B cell (primary cell): ENCODE measurements at places on chromosomes 3 and 15. TPM values are rescaled to one million over a fixed set of nuclear protein-coding genes. Genes with fewer than 3 reads are reported as not detected.
A peak's percentile ranks its signal among the peaks of the same experiment; 100 is the strongest.

DNA sequence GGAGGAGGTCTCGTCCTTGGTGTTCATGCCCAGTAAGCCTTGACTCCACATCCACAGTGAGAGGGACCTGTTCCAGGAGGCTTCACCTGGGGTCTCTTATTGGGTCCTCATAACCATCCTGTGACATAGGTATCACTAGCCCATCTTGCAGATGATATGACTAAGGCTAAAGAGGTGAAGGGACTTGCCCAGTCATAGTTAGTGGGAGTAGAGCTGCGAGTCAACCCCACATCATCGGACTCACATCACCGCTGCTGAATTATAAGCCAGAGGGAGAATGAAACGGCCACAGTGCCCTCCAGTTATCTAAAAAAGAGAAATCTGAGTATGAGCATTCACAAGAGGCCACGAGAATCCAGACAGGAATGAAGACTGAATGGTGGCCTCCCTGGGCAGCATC lies 66.0 kb downstream of the MESD start:
- no peak for DNase-seq

DNA sequence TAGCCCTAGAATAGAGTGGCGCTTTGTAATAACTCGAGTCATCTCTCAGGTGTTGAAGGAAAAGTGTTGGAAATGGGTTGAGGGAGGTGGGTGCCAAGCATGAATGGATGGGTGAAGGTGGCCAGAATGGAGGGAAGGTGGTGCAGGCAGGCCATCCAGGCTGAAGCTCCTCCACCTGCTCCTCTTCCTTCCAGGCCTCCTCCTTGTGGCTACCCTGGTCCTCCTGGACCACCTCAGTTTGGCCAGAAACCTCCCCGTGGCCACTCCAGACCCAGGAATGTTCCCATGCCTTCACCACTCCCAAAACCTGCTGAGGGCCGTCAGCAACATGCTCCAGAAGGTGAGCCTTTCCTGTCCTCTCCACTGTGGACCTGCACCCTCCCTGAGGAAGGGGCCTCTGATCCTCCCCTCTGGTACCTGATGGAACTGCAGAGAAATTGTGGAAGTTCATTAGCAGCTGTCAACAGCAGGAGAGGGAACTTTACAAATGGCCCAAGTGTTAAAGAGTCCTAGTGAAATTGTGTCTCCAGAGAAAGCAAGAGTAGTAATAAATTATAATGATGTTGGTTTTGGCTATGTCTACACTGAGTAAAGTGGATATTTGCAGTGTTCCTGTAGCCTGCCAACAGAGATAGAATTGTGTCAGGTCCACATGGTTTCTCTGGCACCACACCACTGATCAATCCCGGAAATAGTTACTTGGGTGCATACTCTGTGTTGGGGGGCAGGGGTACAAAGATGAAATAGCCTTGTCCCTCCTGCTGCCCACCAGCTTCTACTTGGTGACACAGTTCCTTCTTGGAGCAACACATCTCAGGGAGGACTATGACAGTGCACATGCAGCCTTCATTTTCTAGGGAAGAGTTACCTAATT lies 1.6 kb downstream of the IL12A start:
- no peak for DNase-seq

- DNase-seq, result no peak
These were observed 3.1 kb downstream of the CMC1 start for GRCh38 chr3:28244491-28244890.

DNA sequence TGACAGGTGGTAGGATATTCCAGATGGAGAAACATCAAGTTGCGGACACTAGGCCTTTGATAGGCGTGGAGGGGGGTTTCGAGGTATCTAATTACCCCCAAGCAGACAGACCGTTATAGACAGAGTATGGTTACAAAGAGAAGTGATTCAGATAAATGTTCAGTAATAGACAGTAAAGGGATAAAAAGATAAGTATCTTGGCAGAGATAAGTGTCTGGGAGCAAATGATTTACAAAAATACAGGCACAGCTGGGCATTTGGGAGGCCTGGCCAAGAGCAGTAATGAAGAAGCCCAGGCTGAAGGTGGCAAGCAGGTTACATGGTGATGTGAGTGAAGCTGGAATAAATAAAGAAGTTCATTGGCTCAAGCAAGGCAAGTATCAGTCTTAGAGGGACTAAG lies 659 bp upstream of the MYH15 start:
- DNase-seq, result no peak

- DNase-seq, result no peak
These were observed 398.7 kb downstream of the SHQ1 start for GRCh38 chr3:72449551-72449950.

- DNase-seq, result no peak
These were observed 454.1 kb upstream of the IL12A start for GRCh38 chr3:159534496-159534895.

DNA sequence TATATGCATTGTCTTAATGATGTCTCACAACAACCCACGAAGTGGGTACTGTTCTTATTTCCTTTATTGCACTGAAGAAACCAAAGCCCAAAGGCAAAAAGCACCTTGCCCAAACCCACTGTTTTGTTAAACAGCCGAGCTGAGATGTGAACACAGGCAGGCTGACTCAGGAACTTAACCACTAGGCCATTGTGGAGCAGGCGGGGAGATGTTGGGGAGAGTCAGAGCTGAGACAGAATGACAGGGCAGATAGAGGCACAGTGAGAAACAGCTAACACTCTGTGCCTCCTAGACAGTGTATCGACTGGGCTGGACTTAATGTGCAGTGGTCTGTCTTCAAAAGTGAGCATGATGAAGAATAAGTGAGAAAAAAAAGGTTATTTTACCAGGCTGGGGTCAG lies 56.5 kb downstream of the RPLP1 start:
- no peak for DNase-seq

DNA sequence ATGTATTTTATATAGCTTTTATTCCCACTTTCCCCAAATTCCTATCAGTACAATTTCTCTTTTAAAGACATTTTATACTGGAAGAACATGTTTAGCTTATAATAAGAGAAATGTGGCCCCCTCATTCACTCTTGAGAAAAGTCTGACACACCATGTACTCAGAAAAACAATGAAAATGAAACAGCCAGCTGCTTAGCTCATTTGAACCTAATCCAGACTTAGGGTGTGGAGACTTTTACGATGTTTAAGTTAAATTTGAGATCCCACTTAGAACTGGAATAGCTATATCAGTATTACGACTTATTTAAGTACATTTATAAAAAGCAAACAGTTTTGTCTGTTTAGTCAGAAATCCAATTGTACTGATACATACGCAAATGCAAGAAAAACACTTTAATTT lies 252.3 kb upstream of the ARRDC4 start:
- DNase-seq, result no peak

DNA sequence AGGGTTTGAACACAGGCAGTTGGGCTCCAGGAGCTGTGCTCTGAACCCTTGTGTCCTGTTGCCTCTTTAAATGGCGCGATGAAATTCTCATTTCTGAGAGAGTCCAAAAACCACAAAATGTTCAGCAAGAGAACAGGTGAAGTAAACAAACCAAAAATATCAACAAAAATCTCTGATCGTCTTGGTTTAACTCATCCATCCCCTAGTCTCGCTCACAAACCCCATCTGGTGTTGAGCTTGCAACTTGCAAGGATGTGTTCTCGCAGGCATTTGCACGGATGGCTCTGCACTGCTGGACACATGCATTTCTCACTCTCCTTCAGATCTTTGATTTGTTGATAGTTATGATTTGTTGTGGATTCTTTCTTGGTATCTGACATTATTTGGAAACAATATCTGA lies 31.1 kb downstream of the FAH start:
- no peak for DNase-seq

GRCh38 chr3:47227678-47228077 lies 54.9 kb downstream of the KIF9 start:
- DNase-seq, result peak; percentile 62

- no peak for DNase-seq
These were observed 29.5 kb downstream of the CLEC3B start for GRCh38 chr3:45055411-45056143.

DNA sequence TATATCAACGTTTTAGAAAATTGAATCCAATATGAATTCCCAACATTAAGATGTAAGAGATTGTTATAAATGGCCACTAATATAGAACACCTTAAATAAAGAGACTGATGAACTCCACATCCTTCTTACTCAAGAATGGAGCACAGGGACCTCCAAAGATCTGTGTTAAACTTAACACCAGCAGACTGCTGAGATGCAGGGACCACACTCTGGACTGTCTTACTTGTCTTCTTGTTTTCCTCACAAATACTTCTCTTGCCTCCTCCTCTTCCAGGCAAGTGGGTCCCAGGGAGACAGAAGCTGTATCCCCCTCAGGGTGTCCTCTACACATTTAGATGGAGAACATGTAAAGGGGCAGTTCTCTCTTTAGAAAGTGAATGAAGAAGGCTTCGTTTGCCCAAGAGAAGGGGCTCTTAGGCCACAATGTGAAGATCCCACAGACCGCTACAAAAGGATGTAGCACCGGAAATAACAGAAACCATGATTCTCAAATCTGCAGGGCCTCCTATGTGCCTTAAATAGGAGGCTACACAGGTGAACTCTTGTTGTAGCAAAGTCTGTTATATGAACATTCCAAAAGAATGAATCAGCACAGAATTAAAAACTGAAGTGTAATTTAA lies 52.2 kb downstream of the SATB1 start:
- DNase-seq, result no peak

DNA sequence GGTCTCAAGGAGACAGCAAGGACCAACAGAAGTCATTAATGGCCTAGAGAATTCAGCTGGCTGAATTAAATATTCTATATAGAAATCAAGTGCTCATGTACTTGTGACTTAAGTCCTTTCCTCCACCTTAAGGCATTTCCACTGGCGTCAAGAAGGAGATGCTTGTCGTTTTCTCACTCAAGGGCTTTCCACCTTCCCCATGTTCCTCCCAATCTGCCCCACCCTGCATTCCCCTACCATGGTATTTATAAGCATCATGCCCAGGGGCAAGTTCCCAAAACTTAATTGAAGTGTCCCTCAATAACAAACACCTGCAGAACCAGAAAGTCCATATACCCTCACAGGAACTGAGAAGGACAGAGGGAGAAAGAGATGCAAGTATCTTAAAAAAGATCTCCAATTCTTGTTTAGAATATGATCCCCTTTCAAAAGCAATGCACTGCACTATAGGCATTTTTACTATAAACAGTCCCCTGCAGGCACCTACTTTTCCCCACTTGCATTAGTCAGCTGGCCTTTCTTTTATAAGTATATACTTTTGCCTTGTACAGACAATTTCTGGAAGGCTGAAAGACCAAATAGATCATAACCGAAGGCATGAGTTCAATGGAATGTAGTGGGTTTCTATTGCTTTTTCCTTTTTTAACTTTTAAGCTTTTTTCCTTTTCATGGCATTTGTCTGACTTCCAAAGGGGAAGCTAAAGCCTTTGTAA lies 29.6 kb downstream of the TMEM39A start:
- DNase-seq, result no peak

GRCh38 chr15:32872621-32873283 lies 154.9 kb downstream of the GREM1 start:
- no peak for DNase-seq

DNA sequence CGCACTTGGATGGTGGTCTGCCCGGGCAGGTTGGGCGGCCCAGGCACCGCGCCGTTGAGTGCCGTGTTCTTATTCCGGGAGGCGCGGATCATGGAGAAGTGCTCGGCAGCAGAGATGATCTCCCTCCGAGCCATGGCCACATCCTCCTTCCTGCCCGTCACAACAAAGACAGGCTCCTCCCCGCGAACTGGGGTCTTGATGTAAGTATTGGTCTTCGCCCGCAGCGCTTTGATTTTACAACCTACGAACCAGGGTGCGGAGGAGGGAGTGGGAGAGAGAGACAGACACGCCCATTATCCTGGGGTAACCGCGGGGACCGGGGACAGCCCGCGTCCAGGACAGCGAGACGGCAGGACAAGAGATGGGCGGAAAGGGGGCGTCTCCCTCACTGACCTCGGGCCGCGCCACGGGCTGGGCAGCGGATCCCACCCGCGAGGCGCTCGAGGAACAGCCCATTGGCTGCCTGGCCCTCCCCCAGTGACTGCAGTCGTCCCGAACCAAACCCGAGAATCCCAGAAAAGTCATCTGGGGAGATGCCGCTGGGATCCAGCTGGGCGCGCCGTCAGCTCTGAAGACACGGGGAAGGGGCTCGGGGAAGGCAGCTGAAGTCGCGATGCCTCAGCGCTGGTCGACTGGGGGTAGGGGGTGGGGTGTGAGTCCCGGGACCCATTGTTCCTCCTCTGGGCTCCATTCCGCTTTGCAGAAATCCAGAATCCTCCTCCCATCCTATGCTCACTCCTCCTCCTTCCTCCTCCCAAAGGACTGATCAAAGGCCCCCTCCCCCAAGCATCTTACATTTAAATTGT lies 1.2 kb downstream of the MEX3B start:
- no peak for DNase-seq

DNA sequence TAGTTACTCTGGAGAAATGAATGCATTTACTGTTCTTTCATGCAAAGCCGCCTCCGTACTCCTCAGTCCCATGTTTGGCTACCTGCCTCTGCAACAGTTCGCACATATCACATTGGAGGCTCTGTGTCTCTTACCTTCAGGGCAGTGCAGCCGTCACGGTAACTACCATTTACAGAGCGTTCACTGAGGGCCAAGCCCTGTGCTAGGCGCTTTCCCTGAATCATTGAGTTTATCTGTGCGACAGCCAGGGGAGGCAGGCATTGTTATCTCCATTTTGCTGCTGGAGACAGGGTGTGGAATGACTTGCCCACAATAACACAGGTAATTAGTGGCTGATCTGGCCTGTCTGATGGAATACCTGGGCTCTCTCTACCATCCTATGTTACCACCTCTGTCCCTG lies 115.0 kb downstream of the THSD4 start:
- DNase-seq, result no peak

DNA sequence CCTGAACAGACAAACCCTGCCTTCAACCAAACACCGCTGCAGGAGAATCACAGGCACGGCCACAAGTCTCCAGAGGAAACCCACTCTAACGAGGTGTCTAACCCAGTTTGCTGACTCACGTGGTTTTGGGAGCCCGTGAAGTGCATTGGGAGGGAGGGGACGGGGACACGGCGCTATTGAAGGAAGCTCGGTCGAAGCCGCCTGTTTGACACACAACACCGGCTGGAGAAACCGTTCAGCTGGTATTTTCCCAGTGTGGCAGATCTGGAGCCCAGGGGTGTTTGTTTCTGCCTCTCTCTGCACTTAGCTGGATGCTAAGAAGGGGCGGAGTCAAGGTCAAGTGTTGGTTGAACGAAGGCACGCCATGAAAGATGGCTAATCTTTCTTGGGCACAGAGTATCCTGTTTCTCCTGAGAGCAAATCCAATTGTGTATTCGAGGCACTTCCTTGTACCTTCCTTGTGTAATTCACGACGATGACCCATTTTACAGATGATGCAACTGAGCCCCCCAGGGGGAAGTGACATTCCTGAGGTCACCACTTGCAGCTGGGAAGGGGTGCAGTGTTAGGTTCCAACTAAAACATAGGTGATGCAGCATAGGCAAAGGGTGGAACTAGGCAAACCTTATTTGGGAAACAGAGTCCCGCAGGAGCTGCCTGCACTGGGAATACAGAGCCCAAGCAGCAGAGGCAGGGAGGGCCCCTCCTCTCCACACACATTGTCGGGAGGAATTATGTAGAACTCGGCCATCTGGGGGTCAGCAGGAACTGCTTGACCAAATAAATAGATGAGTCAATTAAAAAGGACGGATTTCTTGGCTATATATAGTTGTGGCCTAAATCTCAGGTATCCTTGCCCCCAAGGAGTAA lies 22.5 kb downstream of the SLC6A6 start:
- no peak for DNase-seq

SPTSSB gene
- polyA plus RNA-seq, result not detected in 2 replicates

MLF1 gene
- 0.25 and 0.91 TPM in 2 replicates for polyA plus RNA-seq

CLDN16 gene
- polyA plus RNA-seq, result not detected in 2 replicates

ALDH1L1 gene
- not detected in 2 replicates for polyA plus RNA-seq

ITIH1 gene
- polyA plus RNA-seq, result 1.5 and 2.0 TPM in 2 replicates

WDR72 gene
- polyA plus RNA-seq, result not detected in 2 replicates

CCDC39 gene
- polyA plus RNA-seq, result not detected in 2 replicates
